ENCODE measurements at places on chromosomes 7 and 10.
A peak's percentile ranks its signal among the peaks of the same experiment; 100 is the strongest.

DNA sequence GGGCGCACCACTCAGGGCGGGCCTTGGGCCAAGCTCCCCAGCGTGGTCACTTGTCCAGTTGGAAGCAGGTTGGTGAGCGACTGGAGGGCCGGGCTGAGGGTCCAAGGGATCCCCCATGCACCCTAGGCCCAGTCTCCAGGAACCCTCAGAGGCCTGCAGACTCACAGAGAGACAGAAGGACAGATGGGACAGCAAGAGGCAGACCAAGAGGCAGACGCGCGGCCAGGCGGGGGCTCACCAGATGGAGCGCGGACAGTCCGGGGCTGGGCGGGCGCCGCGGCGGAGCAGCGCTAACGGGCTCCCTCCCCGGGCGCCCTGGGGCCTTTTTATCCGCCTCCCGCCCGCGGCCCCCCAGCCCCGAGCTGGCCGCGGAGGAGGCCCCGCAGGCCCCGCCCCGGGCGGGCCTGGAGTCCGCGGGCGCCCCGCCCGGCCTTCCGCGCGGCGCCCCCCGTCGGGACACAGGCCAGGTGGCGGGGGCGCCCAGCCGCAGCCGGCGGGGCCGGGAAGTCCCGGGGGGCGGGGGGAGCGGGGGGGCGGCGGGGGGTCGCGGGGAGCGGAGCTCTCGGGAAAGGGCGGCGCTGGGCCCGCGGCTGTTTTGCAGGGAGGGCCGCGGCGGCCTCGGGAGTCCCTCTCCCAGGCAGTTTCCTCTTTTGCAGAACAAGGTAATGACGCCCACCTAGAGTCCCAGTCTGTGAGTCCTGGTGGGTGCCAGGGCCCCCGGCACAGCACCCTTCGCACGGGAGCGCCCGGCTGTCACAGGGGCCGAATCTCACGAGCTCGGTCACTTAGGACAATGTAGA is at the start of gene LOXL4:
Gene LOXL4, minus strand, starts transcription at position 301 of the 800 bp plus-strand sequence. CDS start 5,175 bp downstream, outside the sequence.
- peak; percentile 63 for DNase-seq

- no peak for DNase-seq
Observed at GRCh38 chr7:140078392-140078791, 15.6 kb upstream of the PARP12 start.

- DNase-seq = no peak
Observed at GRCh38 chr10:16788125-16788524, 29.1 kb downstream of the RSU1 start.

GRCh38 chr10:1715821-1716220 is 21.5 kb downstream of the ADARB2 start:
- no peak for DNase-seq

GRCh38 chr10:128373831-128374230 is 247.6 kb upstream of the MKI67 start:
- no peak for DNase-seq

DNA sequence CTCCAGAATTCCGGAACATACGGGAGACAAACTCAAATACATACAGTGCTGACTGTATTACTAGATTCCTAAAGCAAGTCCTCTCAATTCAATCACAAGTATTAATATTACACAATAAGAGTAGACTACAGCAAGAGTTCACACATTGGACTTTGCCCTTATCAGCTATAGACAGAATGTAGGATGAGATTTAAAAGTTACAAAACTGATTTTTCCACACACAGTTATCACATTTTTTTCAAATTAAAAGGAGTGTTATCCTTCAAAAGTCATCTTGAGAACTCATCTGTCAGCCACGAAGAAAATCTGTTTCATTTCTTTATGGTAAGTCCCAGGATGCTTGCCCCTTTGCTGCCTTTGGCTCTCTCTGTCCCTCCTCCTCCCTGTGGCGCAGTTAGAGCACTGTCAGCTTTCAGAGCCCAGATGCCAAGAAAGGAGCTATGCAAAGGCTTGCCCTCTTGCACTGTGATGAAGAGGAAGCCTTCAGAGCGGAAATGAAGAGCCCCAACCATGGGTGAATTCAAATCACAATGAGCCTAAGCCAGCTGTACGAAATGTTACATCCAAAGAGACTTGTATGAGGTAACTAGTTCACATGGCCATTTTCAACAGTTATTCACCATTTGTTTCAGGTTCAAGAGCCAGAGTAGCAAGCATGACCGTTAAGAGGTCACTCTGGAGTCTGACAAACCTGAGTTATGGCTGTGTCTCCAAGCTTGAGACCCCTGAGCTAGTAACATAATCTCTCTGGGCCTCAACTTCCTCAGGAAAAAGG is 10.7 kb downstream of the NCOA4 start:
- no peak for DNase-seq

- peak; percentile 59 for DNase-seq
Observed at GRCh38 chr10:95964756-95965155, 57.0 kb downstream of the CC2D2B start.

- peak; percentile 18 for DNase-seq
Observed at GRCh38 chr7:65251851-65252620, 121.6 kb upstream of the ZNF92 start.

DNA sequence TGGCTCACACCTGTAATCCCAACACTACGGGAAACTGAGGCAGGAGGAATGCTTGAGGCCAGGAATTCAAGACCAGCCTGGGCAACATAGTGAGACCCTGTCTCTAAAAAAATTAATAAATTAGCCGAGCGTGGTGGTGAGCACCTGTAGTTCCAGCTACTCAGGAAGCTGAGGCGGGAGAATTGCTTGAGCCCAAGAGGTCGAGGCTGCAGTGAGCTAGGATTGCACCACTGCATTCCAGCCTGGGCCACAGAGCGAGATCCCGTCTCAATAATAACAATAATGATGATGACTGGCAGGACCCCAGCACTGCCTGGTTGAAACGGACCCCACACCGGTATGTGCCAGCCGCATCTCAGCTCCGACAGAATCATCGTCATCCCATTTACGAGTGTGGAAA is 93.0 kb downstream of the ELFN1 start:
- DNase-seq = no peak

- DNase-seq = no peak
Observed at GRCh38 chr7:29538389-29538788, 25.2 kb upstream of the PRR15 start.

DNA sequence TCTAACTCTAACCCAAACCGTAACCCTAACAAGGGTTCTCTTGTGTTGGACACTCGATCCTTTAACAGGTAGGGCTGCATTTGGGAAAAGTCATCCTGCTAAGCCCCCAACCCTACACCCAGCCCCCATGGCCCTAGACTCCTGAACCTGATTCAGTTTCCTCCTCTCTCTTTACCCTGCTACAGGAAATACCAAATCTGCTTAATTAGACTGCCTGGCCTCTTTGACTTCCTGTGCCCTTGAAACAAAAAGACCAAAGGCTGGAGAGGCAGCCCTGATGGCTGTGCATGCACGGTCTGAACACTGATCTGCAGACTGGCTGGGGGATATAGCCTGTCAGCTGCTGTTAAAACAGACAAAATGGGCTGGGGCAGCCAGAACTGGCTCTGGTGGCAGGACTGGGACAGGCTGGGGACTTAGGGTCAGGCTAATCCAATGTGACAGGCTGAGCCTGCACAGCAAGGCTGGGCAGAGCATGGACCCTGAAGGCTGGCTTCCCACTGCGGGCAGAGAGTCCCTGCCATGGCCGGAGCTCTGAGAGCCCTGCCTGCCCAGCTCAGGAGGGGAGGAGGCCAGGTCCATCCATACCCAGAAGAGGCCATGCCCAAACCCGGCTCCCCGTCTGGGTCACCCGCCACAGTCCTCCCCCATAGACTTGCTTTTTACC is 51.0 kb upstream of the MSMB start:
- peak; percentile 8 for DNase-seq

DNA sequence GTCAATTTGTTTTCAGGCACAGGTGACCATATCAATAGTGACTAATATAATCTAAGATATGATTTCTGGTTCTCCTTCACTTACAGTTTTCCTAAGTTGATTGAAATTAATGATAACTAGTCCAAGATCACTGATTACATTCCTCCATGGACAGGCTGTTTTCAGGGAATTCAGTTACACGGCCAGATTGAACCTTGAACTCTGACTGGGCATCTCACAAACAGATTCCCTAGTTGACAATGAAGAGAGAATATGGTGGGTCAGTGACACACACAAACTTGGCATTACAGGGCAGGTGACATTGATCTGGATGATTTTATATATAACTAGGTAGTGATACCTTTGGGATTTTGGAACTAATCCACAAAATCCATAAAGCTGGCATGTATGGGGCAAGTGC is 110.2 kb upstream of the EGR2 start:
- no peak for DNase-seq

DNA sequence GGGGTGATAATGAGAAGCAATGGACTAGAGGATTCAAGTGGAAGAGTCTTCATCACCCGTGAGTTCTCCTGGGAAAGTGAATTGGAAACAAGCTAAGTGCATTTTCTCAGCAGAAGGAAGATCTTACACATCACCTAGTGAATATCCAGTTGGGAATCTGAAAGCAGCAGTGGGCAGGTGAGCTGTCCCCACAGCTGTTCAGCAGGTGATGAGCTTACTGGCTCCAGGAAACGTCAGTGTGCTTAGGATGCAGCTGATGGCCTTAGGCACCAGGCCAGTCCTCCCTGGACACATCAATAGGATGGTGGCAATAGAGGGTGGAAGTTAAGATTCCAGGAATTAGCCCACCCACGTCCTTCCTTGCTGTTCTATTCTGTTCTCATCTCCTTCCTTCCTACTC is 66.7 kb downstream of the NOD1 start:
- DNase-seq = no peak

GRCh38 chr7:45082031-45082830 is 6.5 kb downstream of the NACAD start:
- DNase-seq = no peak

DNA sequence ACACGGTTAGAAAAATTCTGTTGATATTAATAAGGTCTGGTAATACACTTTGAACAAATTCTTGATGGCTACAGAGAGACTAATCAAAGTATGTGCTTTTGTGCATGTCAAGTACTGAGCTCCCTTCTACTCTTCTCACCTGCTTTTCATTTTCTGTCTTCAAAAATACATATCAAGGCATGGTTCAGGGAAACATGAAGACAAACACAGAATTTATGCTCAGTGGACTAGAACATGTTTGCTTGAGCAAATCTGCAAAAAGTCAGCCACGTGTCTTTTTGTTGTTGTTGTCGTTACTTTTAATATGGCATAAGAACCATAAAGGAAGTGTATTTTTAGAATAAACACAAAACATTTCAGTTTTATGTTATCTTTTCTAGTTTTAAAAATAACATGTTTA is 21.9 kb downstream of the CDK13 start:
- no peak for DNase-seq

- no peak for DNase-seq
Observed at GRCh38 chr7:151020231-151020630, 4.1 kb downstream of the ATG9B start.

- no peak for DNase-seq
Observed at GRCh38 chr10:35215107-35215506, 88.5 kb downstream of the CREM start.

DNA sequence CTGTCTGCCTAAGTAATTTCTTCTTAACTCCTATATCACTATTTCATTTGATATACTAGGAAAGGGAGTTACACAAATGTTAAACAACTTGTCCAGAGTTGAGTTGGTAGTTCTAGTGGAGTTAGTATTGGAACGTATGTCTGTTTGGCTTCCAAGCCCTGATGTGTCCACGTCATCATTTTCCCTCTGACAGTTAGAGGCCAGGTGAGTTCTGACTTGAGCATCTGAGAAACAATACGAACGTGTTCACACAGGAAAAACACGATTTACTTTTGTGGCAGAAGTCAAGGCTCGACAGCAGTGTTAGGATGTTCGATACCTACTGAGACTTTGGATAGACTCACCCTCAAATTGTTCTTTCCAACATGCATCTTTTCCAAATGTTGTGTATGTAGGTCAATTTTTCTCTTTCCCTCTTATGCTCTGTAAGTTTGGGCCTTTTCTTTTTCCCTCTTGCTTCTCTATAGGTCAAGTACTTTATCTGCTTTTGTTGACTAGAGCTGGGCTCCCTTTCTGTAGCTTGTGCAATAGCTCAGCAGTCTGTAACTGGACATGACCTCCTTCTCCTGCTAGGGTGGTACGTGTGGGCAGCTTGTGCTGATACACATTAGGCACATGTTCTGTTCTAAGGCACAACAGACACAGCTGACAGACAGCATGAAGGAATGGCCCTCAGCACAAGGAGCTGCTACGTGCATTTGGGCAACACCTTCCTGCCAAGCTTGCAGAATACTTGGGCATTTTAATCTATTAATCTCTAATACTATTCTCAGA is 222.9 kb downstream of the PTEN start:
- DNase-seq = no peak

DNA sequence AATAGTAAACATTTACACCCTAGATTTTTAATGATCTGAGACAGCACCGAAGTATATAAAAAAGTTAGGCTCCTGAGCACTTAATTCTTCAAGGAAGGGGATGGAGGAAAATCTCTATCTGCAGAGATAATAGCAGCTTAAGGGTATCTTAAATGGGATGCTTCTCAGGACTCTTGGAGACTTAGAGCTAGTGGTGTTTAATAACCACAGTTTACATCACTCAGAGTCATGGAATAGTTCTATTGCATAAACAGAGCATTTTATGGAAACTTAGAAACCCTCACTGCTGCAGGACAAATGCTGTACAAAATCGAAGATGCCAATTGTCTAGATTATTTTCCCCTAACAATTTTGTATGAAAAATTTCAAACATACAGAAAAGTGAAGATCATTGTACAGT is 398.9 kb upstream of the GALNT17 start:
- no peak for DNase-seq

DNA sequence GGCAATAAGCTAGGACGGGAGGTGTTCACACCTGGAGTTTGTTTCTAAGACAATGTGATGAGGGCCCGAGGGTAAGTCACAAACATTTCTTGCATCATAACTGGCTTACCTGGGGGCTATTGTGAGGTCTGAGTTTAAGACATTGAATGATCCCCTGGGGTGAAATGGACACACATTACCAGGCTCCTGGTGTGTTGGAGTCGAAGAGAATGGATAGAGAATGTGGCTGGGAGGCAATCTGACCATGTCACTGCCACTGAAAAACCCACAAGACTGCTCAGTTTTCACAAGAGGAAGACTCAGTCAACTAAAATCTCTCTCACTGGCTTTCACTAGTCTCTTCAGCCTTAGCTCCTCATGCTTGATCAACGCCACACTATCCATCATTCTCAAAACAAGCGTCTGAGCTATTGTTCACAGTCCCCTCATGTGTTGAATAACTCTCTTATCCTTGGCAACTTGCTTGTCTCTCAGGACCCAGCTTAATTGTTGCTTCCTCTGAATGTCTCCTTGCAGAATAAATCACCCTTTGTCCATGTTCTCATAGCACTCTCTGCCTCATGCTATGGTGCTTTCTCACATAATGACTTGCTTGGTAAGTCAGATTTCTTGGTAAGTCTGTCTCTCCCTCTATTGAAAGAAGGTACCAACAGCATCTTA is at the start of gene C10orf120:
Gene C10orf120, minus strand, starts transcription at position 51 of the 660 bp plus-strand sequence. CDS start 56 bp downstream, outside the sequence.
- no peak for DNase-seq

GRCh38 chr7:99740573-99741440 is 5.8 kb upstream of the CYP3A7 start:
- peak; percentile 53 for DNase-seq
